ENCODE measurements at places on chromosomes 12 and 14. TPM values are rescaled to one million over a fixed set of nuclear protein-coding genes. Genes with fewer than 3 reads are reported as not detected.

CCDC177 gene
- polyA plus RNA-seq, result 0.63 TPM

PZP gene
- polyA plus RNA-seq, result 10.7 TPM

ASCL1 gene
- 0.33 TPM for polyA plus RNA-seq

SLC16A7 gene
- 38.0 TPM for polyA plus RNA-seq

SLC10A1 gene
- 0.30 TPM for polyA plus RNA-seq

HOXC9 gene
- polyA plus RNA-seq, result 2.4 TPM

SALL2 gene
- polyA plus RNA-seq, result 5.5 TPM

EXD2 gene
- polyA plus RNA-seq, result 70.3 TPM

REP15 gene
- polyA plus RNA-seq, result 0.73 TPM

CCDC175 gene
- 1.3 TPM for polyA plus RNA-seq

HELB gene
- 1.0 TPM for polyA plus RNA-seq
